ENCODE measurements at places on chromosomes 2 and 18. TPM values are rescaled to one million over a fixed set of nuclear protein-coding genes. Genes with fewer than 3 reads are reported as not detected.

TDRD15 gene
- polyA plus RNA-seq = not detected

ACKR3 gene
- polyA plus RNA-seq = 22.4 TPM

CCDC121 gene
- polyA plus RNA-seq = 5.1 TPM

DYSF gene
- polyA plus RNA-seq = 185 TPM

LINC00305 gene
- not detected for polyA plus RNA-seq

CHN1 gene
- 13.2 TPM for polyA plus RNA-seq

CCDC138 gene
- polyA plus RNA-seq = 4.3 TPM

CERKL gene
- 9.2 TPM for polyA plus RNA-seq

GAREM2 gene
- 5.2 TPM for polyA plus RNA-seq

TET3 gene
- polyA plus RNA-seq = 11.4 TPM

TCF4 gene
- 105 TPM for polyA plus RNA-seq

ZEB2 gene
- 132 TPM for polyA plus RNA-seq

IFT172 gene
- 27.5 TPM for polyA plus RNA-seq

AQP12B gene
- 1.6 TPM for polyA plus RNA-seq

LOXL3 gene
- polyA plus RNA-seq = 7.8 TPM

CDH19 gene
- 0.92 TPM for polyA plus RNA-seq

All from hindlimb muscle (tissue), 1 donor.